ENCODE measurements at places on chromosomes 16 and 17.

- no peak for DNase-seq
These were observed 21.4 kb downstream of the TTLL6 start for GRCh38 chr17:48795444-48796162.

- no peak for DNase-seq
These were observed 1.1 kb downstream of the CTRB1 start for GRCh38 chr16:75219838-75220237.

DNA sequence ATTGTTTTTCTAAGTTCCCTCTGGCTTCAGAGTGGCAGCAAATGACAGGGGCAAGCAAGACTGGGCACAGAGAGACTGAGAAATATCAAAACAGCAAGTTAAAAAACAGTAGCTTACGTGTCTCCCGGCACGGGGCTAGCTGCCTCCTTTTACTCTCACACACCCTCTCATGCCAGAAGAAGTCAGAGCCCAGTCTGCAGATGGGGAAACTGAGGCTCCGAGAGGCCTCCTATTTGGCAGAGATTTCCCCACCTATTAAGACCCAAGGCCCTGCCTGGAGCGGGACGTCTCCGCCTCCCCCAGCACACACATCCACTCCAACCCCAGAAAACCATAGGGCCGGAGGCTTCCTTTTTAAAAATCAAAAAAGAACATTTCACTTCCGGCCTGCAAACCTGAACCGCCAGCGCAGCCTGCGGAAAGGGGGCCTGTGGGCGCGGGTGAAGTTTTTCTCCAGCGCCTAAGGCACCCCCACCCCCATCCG, 832 bp downstream of the CARHSP1 start:
- no peak for DNase-seq

DNA sequence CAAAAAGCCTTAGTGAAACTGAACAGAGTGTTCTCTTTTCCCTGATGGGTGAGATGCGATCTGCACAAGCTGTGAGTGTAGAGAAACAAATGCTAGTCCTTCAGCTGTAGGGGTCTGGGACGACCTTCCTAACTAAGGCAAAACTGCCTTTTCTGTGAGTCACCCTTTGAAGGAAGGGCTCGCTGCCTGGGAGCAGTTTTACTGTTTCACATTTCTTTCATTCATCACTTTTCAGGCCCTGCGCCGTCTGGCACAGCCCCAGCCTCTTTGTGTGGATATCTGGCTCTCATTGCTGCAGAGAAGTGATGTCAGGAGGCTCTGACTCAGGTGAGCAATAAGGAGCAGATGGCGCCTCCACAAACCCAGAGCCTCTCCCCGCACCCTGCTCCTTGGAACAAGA, 57.4 kb downstream of the HS3ST3A1 start:
- no peak for DNase-seq

DNA sequence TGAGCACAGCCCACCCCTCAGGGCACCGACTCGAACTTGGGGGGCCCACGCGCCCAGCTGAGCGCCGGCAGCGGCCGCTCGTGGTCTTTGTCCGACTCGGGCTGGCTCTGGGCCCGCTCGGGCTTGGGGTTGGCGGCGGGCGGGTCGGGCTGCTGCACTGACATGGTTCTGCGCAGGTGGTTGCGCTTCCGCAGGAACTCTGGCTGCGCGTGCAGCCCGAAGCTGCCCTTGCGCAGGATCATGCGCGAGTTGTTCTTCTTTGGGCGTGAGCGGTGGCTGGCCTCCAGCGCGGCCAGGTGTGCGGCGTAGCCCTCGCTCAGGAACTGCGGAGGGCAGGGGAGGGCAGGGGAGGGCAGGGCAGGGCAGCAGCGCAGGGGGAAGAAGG, 11.1 kb downstream of the PIMREG start:
- no peak for DNase-seq

DNA sequence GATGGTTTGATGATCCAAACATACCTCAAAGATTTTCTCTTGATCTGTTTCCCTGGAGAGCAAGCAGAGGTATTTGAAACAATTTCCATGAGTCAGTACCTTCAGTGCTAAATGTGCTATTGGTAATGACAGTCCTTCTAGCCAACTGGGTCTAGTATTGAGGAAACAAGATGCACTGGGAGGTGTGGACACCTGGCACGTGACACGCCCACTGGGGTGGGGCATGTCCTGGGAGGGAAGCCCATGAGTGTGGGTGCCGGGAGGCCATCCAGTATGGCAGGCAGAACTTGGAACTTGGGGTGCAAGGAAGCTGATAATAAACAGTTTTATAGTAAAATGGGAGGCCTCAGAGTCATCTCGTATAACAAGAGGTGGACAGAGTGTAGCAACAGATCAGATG, 17.9 kb upstream of the AKAP1 start:
- DNase-seq = no peak

- no peak for DNase-seq
These were observed 2169.6 kb downstream of the TP53TG3F start for GRCh38 chr16:35628976-35629375.

GRCh38 chr16:67775273-67775672, 31.1 kb downstream of the RANBP10 start:
- DNase-seq = no peak

GRCh38 chr17:40556198-40556661, 9.0 kb downstream of the CCR7 start:
- DNase-seq = no peak

- DNase-seq = no peak
These were observed 89.7 kb downstream of the MAF start for GRCh38 chr16:79510879-79511278.

GRCh38 chr16:84804326-84804725, 15.5 kb upstream of the CRISPLD2 start:
- DNase-seq = no peak

- DNase-seq = no peak
These were observed 32.1 kb upstream of the SBK1 start for GRCh38 chr16:28260193-28260592.

DNA sequence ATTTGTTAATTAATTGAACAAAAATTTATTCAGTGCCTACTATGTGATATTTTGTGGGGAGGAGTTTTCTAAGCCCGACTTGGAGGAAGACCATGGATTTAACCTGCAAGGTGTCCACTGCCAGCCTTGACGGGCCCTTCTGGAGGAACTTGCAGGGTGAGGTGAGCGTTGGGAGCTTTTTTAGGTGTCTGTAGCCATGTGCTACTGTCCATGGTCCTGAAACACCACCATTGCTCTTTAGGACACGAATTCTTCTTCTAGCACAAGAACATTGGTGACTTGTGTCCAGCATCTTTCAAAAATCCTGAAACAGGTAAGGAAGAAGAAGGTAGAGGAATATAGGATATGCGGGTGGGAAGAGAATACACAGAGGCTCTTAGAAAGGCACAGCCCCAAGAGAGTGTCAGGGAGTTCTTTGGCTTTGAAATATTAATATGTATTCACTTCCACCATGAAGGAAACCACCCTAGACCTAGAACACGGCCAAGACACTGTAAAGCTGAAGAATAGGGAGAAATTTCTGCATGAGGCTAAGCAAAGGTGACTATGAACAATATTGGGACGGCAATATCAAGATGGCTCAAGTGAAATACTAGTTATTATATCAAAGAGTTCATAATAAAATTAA, 27.9 kb upstream of the OR4D1 start:
- DNase-seq = no peak

DNA sequence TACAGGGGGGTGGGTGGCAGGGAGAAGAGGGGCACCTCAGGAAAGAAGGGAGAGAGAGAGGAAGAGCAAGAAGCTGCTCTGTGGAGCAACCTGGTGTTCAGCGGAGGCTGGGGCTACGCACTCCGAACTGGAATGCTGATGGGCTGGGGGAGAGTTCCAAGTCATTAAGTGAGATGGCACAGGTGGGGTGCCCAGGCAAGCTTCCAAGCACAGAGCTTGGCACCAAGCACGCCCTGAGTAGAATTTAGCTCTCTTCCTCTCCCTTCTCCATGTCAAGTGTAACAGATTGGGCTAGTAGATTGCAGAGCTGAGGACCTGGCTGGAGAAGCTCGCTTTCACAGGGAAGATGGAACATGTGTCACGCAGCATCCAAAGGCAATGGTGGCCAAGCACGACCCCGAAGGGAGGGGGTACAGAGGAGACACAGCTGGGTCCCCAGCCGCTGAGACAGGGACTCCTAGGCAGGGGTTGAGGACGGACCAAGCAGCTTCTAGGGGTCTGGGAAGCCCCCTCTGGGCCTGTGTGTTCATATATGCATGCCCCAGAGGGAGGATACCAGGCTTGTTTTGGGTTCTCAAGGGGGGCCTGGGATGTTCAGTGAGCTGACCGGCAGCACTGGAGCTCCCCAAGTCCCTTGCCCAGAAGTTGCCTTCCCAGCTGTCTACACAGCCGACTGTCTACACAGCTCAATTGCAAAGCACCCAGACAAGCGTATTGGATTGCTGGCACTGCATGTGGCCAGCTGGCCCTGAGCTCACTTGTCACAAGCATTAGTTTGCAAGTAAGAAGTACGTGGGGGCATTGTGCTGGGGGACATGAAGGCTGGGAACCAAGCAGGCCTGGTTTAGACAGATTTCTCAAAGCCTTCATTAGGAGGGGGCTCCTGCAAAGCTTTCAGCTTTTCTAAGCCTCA, 247.8 kb downstream of the ENGASE start:
- DNase-seq = no peak

- DNase-seq = no peak
These were observed 322.0 kb downstream of the MAF start for GRCh38 chr16:79278506-79278905.

GRCh38 chr16:306911-307370, 24.0 kb downstream of the PDIA2 start:
- no peak for DNase-seq

- no peak for DNase-seq
These were observed 10.3 kb upstream of the NAGPA start for GRCh38 chr16:5044011-5044540.

GRCh38 chr17:65137021-65137939, at the start of gene RGS9:
TSS of gene RGS9 (plus strand) at chr17:65137370. CDS start at chr17:65137541, 171 bp downstream.
- DNase-seq = peak; percentile 80

DNA sequence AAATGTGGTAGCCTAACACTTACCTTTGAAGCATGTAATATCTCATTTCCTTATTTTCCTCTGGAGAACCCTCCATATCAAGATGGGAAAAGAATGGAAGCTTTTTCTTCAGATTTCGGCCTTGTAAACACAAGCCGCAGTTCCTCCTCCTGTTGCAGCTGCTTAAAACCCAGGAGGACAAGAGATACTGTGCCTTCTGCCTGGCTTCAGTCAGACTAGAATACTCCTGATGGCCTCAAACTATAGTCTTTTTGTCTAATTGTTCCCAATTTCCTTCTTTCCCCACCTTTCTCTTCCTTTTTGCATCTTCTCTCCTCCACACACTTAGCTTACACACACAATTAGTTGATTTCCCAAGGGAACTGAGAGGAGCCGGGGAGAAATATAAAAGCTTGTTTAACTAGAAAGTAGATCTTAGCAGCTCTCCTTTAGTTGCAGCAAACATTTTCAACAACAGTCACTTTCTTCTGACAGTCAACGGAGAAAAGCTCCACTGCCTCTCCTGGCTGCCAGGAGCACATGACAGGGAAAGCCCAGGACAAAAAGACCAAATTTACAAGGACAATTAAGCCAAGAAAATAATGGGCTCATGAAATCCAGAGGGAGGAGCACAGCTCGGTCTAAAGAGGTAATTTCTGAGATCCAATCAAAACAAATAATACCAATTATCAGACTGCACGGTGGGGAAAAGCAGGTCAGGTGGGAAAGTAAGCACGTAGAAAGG, 76.4 kb upstream of the C17orf78 start:
- peak; percentile 73 for DNase-seq

DNA sequence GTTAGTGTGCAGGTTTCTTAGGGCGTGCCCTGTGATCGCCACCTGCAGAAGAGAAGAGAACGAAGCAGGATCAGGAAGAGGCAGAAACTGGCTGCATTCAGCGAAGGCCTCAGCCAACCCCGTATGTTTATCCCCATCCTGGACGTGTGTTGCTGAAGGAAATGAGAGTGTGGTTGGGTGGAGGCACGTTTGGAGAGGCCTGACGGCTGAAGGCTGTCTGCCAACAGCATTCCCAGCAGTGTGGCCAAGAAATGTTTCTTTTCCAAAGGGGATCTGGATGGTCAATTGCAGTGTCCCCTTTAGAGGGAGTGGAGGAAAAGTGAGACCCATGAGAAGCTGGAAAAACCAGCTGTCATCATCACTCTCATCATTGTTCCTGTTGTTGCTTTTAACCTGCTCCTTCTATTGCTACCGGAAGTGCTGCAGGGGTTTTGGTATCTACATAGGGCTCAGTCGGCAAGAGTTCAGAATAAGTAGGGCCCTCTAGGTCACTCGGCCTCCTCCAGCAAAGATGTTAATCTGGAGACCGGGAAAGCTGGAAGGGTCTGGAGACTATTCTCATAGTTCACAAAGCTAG, 46.5 kb upstream of the SLC47A1 start:
- no peak for DNase-seq

GRCh38 chr17:70829876-70830275, 660.5 kb downstream of the KCNJ2 start:
- no peak for DNase-seq

GRCh38 chr17:37701496-37701898, 43.4 kb downstream of the HNF1B start:
- no peak for DNase-seq

DNA sequence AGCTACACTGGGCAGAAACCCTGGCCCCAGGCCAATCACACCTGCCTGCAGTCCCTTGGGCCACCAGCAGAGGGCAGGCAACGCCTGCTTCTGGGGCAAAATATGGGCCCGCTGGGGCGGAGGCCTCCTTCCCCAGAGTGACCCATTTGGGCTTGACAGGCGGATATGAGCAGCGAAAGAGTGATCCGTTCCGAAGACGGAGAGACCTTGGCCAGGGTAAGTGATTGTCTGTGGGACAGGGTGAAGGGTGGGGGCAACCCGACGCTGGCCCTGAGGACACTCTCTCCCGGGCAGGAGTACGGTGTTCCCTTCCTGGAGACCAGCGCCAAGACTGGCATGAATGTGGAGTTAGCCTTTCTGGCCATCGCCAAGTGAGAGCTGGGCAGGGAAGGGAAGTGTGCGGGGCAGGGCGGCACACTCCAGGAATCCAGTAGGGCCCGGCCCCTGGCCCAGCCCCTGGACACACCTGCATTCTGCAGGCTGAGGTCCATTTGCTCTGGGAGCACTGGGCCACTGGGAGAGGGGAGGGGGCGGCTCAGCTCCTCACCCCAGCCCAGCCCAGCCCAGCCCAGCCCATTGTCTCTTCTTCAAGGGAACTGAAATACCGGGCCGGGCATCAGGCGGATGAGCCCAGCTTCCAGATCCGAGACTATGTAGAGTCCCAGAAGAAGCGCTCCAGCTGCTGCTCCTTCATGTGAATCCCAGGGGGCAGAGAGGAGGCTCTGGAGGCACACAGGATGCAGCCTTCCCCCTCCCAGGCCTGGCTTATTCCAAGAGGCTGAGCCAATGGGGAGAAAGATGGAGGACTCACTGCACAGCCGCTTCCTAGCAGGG, 3.5 kb upstream of the NHERF1 start:
- peak; percentile 32 for DNase-seq

All from NCI-H1105 treated with DMSO at 0.1 percent for 48 hours (cell line).